ENCODE measurements at places on chromosomes 6 and 20. TPM values are rescaled to one million over a fixed set of nuclear protein-coding genes. Genes with fewer than 3 reads are reported as not detected.

DNA sequence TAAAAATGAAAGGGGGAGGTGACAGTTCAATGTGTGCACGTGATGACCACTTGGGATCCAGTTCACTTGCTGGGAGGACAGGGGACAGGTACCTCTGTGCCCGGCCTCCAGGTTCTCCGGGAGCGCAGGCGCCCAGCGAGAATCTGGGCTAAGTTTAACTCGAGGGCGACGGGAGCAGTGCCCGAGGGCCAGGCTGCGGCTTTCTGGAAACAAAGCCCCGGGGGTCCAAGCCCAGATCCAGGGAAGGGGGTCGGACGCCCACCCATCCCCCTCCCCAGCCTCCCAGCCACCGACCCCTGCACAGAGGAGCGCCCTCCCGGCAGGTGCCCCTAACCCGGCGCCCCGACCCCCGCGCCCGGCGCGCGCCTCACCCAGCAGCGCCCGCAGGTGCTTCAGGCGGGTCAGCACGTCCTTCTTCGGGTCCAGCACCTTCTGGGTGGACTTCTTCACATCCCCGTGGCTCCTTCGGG lies 405 bp downstream of the RALGAPA2 start:
- DNase-seq: peak; percentile 23
- H3K36me3 ChIP-seq: no peaks in the 10 kb centered on the region
- peak overlapping the region; percentile 89 for H3K4me3 ChIP-seq
- H3K27ac ChIP-seq: peak overlapping the region; percentile 39
- peaks cover 30% of the 10 kb centered on the region for H3K4me1 ChIP-seq

DNA sequence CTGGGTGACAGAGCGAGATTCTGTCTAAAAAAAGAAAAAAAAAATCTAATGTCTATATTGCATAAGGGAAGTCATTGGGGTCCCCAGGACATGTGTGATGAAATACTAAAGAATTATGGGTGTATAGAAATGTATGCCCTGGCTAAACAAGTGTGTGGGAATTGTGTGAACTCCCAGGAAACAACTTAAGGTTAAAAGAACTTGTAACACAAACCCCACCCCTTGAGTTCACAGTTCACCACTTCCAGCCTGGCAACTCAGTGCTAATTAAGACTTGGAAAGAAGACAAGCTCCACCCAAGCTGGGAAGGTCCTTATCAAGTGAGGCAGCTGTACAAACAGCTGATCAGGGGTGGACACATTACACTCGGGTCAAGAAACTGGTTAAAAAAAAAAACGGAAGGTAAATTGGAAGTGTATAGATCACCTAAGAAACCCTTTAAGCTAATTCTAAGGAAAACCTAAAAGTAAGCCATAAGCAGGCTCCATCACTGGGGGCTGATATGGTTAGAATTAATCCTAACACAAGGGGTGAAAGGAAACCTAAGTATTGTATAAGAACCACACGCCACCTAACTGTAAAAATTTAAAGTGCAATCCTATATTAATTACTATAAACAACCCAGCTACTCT lies 25.2 kb downstream of the HLA-A start:
- no peaks in the 10 kb centered on the region for H3K36me3 ChIP-seq
- peaks cover 36% of the 10 kb centered on the region for H3K4me1 ChIP-seq
- no peak for DNase-seq
- H3K4me3 ChIP-seq: no peak overlapping the region

DNA sequence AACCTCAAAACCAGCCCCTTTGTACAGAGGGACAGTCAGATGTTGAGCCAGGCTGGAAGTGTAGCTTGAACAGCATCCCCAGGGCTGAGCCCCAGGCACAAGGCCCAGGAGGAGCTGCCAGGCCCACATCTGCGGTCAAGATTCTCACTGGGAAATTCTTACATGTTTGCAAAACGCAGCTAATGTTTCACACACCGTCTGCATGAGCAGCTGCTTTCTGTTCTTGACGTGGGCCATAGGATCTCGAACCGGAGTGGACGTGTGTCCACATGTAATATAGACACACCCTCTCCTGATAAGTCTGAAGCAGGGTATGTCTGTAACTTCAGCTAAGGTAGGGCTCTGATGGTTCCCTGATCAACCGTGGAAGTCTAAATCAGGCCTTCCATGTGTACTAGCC lies 41.3 kb upstream of the TRAF3IP2 start:
- no peak overlapping the region for H3K4me3 ChIP-seq
- peaks cover 5% of the 10 kb centered on the region for H3K4me1 ChIP-seq
- H3K27me3 ChIP-seq: no peaks in the 10 kb centered on the region

GRCh38 chr20:62488470-62488869 lies 12.7 kb upstream of the GATA5 start:
- no peak for DNase-seq
- H3K4me3 ChIP-seq: no peak overlapping the region
- no peaks in the 10 kb centered on the region for H3K4me1 ChIP-seq
- H3K27ac ChIP-seq: no peak overlapping the region

- no peaks in the 10 kb centered on the region for H3K27me3 ChIP-seq
- no peak overlapping the region for H3K27ac ChIP-seq
- H3K4me3 ChIP-seq: no peak overlapping the region
- peaks cover 3% of the 10 kb centered on the region for H3K36me3 ChIP-seq
Measured at GRCh38 chr20:47688385-47689381, 96.6 kb downstream of the SULF2 start.

GRCh38 chr6:136192902-136193301 lies 57.2 kb downstream of the MTFR2 start:
- H3K4me3 ChIP-seq: no peak overlapping the region
- no peaks in the 10 kb centered on the region for H3K27me3 ChIP-seq
- DNase-seq: no peak
- H3K4me1 ChIP-seq: peaks cover 4% of the 10 kb centered on the region
- H3K27ac ChIP-seq: no peak overlapping the region

- peaks cover 3% of the 10 kb centered on the region for H3K4me1 ChIP-seq
- no peak for DNase-seq
- no peaks in the 10 kb centered on the region for H3K27me3 ChIP-seq
- H3K27ac ChIP-seq: no peak overlapping the region
- H3K36me3 ChIP-seq: no peaks in the 10 kb centered on the region
Measured at GRCh38 chr6:75418233-75418632, 75.4 kb downstream of the FILIP1 start.

DNA sequence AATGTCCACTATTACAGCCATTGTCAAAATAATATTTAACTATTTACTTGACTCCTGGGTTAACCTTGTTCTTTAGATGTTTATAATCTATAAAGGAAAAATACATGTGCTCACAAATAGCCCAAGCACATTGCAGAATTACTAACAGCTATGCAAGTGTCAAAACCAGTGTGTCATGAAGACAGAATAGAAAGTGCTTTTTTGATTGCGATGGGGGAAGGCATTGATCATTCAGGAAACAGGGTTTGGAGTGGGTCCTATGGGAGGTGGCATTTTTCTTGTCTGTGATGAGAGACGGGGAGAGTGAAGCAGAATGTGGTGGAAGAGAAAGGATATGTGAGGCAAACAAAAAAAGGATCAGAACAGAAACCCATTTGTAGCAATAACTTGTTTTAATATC lies 1.0 kb upstream of the AGPAT4 start:
- H3K4me1 ChIP-seq: peaks cover 37% of the 10 kb centered on the region
- H3K36me3 ChIP-seq: peaks cover 7% of the 10 kb centered on the region
- H3K4me3 ChIP-seq: peak overlapping the region; percentile 10
- H3K27ac ChIP-seq: peak overlapping the region; percentile 36
- no peak for DNase-seq

- H3K4me1 ChIP-seq: peaks cover 14% of the 10 kb centered on the region
- DNase-seq: no peak
- H3K36me3 ChIP-seq: peaks cover 2% of the 10 kb centered on the region
- peak within 1 kb of the TSS; percentile 93 for H3K27ac ChIP-seq
- H3K4me3 ChIP-seq: peak within 1 kb of the TSS; percentile 57
Measured at GRCh38 chr20:45469336-45470261, at the start of gene WFDC2. Gene WFDC2, plus strand, starts transcription at chr20:45469753. Its CDS starts 29 bp downstream, at chr20:45469782.

- H3K4me3 ChIP-seq: peak within 1 kb of the TSS; percentile 91
- DNase-seq: no peak
- H3K4me1 ChIP-seq: peaks cover 48% of the 10 kb centered on the region
- peaks cover 13% of the 10 kb centered on the region for H3K36me3 ChIP-seq
- H3K27me3 ChIP-seq: no peaks in the 10 kb centered on the region
Measured at GRCh38 chr6:24719125-24719971, at the start of gene C6orf62. Gene C6orf62, minus strand, starts transcription at chr6:24719154. Its CDS starts 486 bp downstream, at chr6:24718668.

DNA sequence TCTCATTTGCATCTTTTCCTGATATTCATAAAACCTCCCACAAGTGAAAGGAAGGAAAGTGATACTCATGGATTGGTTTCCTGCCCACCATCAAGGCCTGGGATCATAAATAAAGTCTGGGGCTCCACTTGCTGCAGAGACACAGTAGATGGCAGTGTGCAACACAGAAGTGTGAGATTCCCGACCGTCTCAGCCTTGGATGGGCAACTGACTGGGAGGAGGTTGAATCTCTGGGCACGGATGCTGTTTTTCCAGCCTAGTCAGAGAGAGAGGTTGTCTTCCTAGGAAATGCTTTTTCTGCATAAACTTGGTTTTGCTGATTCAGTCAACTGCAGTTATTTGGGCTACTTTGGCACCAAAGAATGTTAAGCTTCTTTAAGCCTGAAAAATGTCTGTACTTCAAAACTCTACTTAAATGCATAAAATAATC lies 9.9 kb upstream of the RFPL4B start:
- peak overlapping the region; percentile 83 for H3K27ac ChIP-seq
- H3K4me3 ChIP-seq: peak overlapping the region; percentile 65
- H3K36me3 ChIP-seq: peaks cover 7% of the 10 kb centered on the region
- H3K4me1 ChIP-seq: peaks cover 26% of the 10 kb centered on the region
- peak; percentile 61 for DNase-seq

DNA sequence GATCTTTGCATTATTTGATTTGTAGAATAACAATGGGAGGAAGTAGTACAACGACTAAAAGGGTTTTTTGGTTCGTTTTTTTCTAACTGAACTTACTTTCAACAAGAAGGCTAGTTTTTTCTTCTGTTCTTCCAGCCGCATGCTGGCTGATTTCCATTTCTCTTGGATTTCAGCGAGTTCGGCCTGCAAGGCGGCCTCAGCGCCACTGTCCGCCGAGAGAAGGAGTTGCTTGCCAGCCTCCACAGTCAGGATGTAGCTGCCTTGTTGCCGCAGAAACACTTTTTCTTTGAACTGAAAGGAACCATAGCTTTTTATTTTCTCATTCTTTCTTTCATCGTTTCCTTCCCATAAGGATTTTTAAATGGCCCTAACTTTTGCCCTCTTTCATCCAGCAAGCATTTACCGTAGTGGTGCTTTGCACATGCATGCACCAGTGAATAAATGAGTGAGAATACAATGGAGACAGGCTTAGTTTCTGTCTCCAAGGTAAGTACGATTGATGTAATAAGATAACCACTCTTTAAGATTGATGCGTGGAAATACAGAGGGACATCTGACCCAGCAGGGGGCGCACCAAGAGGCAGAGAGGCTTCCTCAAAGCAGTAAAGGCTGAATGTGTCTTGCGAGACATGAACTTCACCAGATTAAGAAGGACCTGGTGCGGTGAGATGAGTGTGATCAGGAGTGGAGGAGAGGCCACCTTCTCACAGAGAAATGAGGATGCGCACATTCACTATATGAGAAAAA lies 398.8 kb downstream of the ESR1 start:
- H3K4me1 ChIP-seq: no peaks in the 10 kb centered on the region
- DNase-seq: peak; percentile 8
- H3K36me3 ChIP-seq: peaks cover 16% of the 10 kb centered on the region

DNA sequence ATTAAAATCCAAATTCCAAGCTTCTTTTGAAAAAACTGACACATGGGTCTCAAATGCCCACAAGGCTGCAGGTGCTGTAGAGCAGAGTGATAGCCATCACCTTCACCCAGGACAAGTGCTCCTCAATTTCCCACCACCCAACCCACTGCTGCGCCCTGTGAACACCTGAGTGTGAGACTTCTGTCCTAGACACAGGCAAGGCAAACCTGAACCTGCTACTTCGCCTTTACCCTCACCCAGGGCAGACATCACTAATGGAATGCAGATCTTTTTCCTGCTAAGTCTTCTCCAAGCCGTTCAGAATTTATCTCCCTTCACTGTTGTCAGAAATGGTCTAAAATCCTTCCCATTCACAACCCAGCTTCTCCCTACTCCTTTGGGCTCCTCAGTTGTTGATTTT lies 65.9 kb downstream of the PREX1 start:
- no peak overlapping the region for H3K27ac ChIP-seq
- no peak for DNase-seq
- H3K36me3 ChIP-seq: peaks cover 18% of the 10 kb centered on the region
- H3K4me3 ChIP-seq: no peak overlapping the region
- no peaks in the 10 kb centered on the region for H3K27me3 ChIP-seq
- H3K4me1 ChIP-seq: peaks cover 79% of the 10 kb centered on the region

DNA sequence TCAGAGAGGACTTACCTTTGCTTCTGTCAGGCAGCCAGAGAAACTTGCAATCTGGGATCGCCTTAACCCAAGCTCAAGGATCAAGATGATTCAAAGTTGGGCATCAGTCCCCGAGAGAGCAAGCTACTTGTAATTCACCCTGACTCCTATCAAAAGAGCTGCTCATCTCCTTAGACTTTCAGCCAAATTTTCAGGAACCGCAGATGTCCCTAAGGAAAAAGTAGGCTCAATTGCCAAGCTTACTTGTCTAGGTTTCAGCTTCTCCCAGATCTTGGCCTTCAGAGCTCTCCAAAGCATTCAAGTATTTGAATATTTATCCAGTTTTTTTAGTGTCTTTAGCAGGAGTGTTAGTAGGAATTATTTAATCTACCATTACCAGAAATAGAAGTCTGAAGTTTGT lies 434.1 kb upstream of the MMS22L start:
- peaks cover 5% of the 10 kb centered on the region for H3K4me1 ChIP-seq
- H3K27ac ChIP-seq: no peak overlapping the region
- no peak for DNase-seq
- no peak overlapping the region for H3K4me3 ChIP-seq
- H3K36me3 ChIP-seq: no peaks in the 10 kb centered on the region

GRCh38 chr6:117919775-117920729 lies 13.0 kb downstream of the SLC35F1 start:
- H3K4me1 ChIP-seq: peaks cover 8% of the 10 kb centered on the region
- DNase-seq: peak; percentile 64
- no peak overlapping the region for H3K4me3 ChIP-seq
- no peaks in the 10 kb centered on the region for H3K36me3 ChIP-seq

DNA sequence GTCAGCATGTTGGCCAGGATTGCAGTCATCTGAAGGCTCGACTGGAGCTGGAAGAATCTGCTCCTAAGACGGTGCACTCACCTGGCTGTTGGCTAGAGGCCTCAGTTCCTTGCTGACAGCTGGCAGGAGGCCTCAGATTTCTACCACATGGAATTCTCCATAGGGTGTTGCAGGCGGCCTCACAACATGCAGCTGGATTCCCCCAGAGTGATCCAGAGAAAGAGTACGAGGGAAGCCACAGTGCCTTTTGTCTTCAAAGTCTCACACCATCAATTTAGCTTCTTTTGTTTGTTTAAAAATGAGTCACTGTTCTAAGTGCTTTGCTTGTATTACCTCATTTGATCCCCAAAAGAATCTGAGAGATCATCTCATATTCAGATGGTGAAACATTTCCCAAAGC lies 65.5 kb upstream of the FYN start:
- H3K4me3 ChIP-seq: no peak overlapping the region
- H3K27ac ChIP-seq: no peak overlapping the region
- H3K36me3 ChIP-seq: peaks cover 9% of the 10 kb centered on the region
- H3K27me3 ChIP-seq: no peaks in the 10 kb centered on the region
- no peak for DNase-seq
- no peaks in the 10 kb centered on the region for H3K4me1 ChIP-seq

AGPAT4 gene
- 37.6 TPM for total RNA-seq

RIPPLY2 gene
- total RNA-seq: 0.66 TPM

TGM3 gene
- total RNA-seq: 0.43 TPM

NCOA3 gene
- 25.7 TPM for total RNA-seq

TBC1D32 gene
- 11.3 TPM for total RNA-seq

BACH2 gene
- total RNA-seq: 13.1 TPM

FAM209B gene
- total RNA-seq: 0.55 TPM

Measured in neural crest cell (in vitro differentiated cells).